GM12878 (cell line): ENCODE measurements at places on chromosomes 2 and 18.

DNA sequence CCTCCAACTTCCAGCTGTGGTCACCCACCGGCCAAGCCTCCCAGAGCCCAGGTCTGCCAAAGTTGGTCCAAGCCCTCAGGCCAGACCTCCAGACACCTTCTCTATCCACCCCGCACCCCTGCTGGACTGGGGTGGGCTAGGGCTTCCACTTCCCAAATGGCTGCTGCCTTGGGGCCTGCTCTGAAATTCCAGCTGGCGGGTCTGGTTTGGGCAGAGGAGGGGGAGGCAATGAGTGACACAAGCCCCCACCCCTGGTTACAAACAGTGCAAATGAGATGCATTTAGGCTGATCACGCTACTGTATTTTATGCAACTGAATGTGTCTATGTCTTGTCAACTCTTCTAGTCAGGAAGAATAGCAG is 14.6 kb downstream of the POU3F3 start:
- DNase-seq = no peak

- DNase-seq = no peak
These were observed 83.8 kb downstream of the DOCK10 start for GRCh38 chr2:224958462-224958857.

GRCh38 chr2:43005245-43005974 is 213.0 kb upstream of the HAAO start:
- no peak for DNase-seq

- no peak for DNase-seq
These were observed 269.4 kb downstream of the LOXHD1 start for GRCh38 chr18:46387441-46388131.

GRCh38 chr2:70380621-70381020 is 78.8 kb upstream of the FAM136A start:
- no peak for DNase-seq

DNA sequence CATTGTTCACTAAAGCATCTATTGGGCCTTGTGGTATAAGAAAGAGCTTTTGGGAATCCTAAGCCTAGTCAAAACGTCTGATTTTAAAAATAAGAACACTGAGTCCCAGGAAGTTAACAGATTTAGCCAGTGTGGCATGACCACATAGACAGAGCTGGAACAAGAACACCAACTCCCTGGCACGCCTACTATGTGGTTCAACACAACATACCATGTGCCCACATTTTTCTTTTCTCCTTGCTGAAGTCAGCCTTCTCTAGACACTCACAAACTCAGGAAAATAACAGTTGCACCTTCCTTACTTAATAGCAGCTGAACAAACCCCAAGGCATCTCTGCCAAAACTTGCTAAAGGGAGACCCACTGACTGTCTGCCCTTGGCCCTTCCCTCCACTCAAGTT is 124.8 kb downstream of the C1D start:
- no peak for DNase-seq

- no peak for DNase-seq
These were observed 37.0 kb downstream of the TWIST2 start for GRCh38 chr2:238884812-238885408.

DNA sequence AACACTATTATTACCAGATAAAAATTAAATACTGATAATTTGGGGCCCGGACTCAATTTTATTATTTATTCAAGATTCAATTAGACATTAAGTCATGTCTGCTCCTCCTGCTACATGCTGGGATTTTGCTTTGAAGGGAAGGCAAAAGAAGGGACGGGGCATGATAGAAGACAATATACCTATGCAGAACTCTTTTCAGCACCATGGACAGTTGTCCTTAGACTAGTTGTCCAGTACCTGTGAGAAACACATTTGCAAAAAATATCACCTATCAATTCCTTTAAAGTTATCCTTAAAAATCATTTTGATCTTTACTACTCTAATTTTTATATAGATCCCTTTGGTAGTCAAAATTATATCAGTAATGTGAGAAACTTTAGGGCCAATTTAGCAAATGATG is 100.2 kb upstream of the SULT1C3 start:
- DNase-seq = no peak

DNA sequence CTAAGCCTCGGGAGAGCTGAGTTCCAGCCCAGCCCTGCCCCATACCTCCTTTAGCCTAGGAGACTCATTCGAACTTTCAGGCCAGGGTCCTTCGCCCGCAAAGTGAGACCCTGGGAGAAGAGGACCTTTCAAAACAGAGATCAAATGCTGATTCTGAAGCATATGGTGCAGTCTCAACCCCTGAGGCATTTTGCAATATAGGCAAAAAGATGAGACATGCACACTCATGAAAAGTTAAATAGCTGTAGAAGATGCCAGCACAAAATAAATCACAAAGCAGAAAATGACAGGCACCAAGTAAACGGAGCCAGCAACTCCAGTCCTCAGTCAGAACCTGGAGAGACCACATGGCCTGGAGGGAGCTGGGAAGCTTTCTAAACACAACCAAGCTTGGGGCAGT is 542.7 kb upstream of the RAB6C start:
- no peak for DNase-seq

DNA sequence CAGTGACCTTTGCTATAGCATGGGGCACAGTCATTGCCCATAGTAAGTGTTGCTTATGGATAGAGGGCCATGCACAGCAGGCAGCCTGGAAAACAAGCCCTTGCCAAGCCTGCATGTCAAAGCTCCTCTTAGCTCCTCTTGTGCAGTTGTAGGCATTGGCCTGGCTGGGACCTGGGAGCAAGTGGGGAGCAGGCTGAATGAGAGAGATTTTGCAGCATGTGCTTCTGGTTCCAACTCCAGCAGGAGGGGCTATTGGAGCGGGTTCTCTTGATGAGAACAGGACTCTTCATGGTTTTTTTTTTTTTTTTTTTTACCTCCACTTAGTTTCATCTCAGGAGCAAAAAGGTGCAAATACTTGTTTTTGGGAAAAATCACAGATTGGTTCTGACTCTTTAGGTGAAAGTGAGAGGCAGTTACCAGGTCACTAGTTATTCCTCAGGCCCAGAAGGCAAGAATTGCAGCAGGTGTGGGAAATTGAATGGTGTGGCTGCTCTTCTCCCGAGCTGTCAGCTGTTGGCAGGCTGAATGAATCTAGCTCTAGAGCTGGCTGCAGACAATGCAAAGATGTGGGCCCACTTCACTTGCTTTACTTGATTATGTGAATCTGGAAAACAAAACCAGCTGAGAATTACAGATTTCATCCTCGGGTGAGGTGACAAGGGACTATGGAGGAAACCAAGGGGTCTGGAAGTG is 95.9 kb downstream of the MAP4K4 start:
- no peak for DNase-seq

- no peak for DNase-seq
These were observed 243.1 kb upstream of the SMAD7 start for GRCh38 chr18:49193897-49194296.

DNA sequence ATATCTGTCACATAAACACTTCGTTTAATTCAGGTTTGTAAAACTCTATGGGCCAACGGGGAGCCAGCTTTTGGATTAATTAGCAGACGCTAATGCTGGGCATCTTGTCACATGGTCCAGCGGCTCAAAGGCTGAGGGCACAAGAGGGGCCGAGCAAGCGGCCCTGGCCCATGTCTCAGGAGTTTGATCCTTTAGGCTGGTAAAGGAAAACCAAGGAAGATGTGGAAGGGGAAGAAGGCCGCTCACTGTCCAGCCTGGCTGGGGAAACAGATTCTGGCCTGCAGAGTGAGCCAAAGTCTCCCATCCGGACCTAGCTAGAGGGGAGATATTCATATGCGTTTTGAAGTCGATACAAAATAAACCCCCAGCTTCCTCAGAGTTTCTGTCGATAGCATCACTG is 248.6 kb upstream of the SIX2 start:
- DNase-seq = no peak

DNA sequence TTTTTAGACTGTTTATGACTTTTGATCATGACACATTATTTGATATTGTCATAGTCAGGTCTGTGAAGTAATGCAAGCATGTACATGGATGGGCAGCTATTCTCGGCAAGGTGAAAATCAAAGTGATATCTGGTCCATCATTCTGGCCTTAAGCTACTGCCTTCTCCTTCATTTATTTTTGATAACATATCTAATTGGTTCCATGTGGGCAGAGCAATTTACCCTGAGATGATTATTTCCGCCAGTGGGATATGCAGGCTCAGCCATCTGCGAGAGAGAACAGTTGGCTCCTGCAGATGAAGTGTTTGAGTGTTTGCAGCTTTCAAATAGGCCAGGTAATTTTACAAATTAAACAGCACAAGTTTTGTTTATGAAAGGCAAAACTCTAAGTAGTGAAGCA is 116.4 kb downstream of the LYPD6 start:
- DNase-seq = no peak

- DNase-seq = no peak
These were observed 70.9 kb downstream of the CHRNA1 start for GRCh38 chr2:174693344-174693743.
